ENCODE measurements at places on chromosomes 1 and 21. TPM values are rescaled to one million over a fixed set of nuclear protein-coding genes. Genes with fewer than 3 reads are reported as not detected.

The E2F2 gene
- total RNA-seq, result 24.0 TPM

- no peak for DNase-seq
Measured at GRCh38 chr1:86758570-86758969, 54.2 kb downstream of the SH3GLB1 start.

- DNase-seq, result no peak
Measured at GRCh38 chr1:65141394-65141793, 6.6 kb upstream of the AK4 start.

The ERG gene
- total RNA-seq, result not detected

- no peak for DNase-seq
Measured at GRCh38 chr1:219542828-219543518, 69.9 kb downstream of the ZC3H11B start.

The SELL gene
- total RNA-seq, result 43.6 TPM

DNA sequence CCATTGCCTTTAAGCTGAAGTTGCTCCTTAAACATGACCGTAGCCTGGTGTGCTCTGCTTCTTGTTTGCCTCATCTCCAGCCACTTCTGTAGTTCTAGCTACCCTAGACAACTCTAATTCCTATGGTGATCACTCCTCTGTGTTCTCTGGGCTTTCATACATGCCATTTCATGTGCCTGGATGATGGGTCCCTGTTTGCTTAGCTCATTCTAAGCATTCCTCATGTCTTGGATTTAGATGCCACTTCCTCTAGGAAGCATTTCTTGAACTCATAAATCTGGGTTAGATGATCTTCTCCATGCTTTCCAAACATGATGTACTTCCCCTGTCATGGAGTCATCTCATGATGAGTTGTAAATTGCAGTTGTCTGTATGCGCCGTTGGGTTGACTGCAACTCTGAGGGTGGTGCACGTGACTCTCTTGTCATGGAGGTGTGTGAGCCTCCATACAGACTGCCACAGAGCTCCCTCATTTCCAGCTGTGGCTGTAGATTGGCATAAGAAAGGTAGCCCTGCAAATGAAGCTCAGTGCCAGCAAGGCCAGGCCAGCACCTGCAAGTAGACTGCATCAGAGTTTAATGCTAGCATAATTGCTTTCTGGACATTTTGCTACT, 77.2 kb downstream of the LAMC1 start:
- no peak for DNase-seq

DNA sequence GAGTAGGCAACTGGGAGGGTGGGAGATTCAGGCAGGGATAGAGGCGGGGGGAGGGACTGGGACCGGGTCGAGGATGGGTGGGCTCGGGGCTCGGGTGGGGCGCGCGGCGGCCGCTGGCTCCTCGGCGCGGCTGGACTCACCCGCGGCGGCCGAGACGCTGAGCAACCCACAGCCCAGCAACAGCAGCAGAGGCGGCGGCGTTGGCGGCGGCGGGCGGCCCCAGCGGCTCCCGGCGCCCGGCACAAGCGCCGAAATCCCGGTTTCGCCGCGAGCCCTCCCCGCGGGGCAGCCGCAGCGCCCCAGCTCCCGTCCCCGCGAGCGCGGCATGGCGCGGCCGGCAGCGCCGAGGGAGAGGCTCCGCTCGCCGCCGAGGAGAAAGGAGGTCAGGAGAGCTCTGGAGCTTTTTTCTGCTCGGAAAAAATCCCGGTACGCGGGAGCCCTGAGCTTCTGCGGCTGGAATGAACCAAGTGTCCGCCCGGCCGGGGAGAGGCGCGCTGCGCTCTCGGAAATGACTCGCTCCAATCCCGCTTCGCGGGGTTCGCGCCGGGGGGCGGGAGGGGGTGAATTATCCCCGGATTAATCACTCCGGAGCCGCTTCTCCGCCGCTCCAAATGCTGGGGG, at the start of gene CSMD2:
CSMD2 (minus strand) TSS at position 460 of the 621 bp plus-strand sequence; CDS start at position 327, 133 bp downstream.
- no peak for DNase-seq

DNA sequence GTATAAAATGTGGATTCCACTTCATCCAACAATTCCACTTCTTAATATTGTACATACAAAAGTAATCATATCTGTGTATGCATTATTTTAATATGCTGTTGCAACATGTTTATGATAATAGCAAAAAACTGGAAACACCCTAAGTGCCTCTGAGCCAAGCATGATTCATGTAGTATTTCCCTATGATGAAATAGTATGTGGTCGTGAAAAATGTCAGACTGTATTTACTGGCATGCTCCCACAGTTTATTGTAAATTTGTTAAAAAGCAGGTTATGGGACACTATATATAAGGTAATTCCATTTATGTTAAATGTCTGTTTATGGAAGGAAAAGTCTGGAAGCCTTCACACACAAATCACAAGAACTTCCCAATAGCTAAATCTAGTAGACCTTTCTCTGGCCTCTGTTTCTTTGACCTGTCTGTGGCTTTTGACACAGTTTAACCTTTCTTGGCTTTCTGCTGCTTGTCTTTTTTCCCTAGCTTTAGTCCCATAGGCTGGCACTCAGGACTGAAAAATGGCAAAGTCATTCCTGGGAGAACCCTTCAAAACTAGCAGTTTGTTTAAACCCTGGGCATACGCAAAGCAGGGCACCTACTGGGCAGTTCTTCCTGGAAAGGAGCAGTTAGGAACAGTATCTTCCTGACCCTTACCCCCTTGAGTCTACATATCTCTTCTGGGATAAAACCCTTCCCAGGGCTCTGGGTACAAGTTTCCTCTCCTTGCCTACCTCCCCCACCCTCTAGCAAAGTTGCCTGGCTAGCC, 65.4 kb upstream of the ARTN start:
- no peak for DNase-seq

- DNase-seq, result no peak
Measured at GRCh38 chr1:67708606-67709005, 23.6 kb downstream of the GADD45A start.

GRCh38 chr21:17738176-17738953, 80.8 kb downstream of the C21orf91 start:
- DNase-seq, result no peak

The ZNF683 gene
- not detected for total RNA-seq

The ENTREP3 gene
- total RNA-seq, result 31.8 TPM

The TAL1 gene
- total RNA-seq, result 0.05 TPM

The KCNC4 gene
- total RNA-seq, result 1.8 TPM

DNA sequence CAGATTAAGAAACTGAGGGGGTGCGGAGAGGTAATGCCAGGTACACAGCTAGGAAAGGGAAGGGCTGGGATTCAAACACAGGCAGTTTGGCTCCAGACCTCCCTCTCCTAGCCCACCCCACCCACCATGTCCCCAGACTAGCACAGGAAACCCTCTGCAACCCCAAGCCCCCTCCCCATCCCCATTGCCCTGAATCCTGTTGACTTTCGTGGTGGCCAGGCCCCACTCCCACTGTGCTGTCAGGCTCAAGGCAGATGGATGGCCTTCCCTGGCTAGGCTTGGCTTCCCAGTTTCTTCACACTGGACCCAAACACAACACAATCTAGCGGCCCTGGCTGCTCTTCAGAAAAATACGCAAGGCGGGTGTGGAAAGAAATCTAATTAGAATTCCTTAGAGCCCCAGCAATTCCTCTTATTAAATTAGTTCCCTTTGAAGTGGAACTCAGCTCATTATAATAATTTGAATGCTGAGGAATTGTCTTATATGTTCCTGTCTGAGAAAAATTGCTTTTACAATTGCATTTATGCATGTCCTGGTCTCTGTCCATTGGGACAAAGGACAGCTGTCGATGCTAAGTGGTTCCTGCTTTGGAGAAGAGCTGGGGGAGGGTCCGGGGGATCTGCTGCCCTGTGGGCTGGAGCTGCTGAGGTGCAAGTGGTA, 97.4 kb downstream of the SYF2 start:
- DNase-seq, result no peak

The SLC6A17 gene
- total RNA-seq, result not detected

The TRIM17 gene
- total RNA-seq, result not detected

The FNDC10 gene
- total RNA-seq, result 1.0 TPM

The SPATA21 gene
- 0.05 TPM for total RNA-seq

- no peak for DNase-seq
Measured at GRCh38 chr1:230851291-230851691, 17.0 kb downstream of the C1orf198 start.

DNA sequence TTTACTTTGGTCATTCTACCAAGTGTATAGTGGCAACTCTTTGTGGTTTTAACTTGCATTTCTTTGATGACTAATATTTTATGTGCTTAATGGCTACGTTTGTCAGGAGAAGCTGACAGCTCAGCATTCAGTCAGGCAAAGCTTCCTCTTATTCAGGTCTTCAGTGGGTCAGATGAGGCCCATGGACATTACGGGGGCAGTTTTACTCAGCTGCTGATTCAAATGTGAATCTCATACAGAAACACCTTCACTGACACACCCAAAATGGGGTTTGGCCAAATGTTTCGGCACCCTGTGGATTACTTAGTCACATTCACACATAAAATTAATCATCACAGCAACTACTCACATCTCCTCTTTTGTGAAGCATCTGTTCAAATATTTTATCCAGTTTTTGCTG, 104.9 kb upstream of the PLD5 start:
- no peak for DNase-seq

- no peak for DNase-seq
Measured at GRCh38 chr1:20717452-20718342, at the start of gene KIF17. KIF17 (minus strand) TSS chr1:20718007; CDS start chr1:20717706, 301 bp downstream.

The SAMD11 gene
- total RNA-seq, result not detected

The ADAMTS1 gene
- 0.21 TPM for total RNA-seq

The CACNA1S gene
- total RNA-seq, result not detected

GRCh38 chr1:204558467-204558866, 42.3 kb downstream of the MDM4 start:
- DNase-seq, result no peak

DNA sequence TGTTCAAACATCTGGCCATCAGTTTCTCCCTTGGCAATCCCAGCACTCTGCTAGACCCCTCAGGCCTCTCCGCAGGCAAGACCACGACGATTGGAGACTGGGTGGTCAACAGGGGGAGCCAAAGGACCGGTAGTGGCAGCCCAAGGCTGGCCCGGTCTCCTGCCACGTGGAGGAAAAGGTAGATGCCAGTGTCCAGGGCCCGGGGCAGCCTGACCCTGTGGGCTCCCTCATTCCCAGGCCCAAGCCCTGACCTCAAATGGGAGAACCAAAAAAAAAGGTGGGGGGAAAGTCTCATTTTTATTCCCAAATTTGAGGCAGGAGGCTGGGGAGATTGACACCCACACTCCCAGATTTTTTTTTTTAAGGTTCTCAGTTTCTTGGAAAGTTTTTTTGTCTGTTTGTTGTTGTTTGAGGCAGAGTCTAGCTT, 24.8 kb downstream of the S100A6 start:
- no peak for DNase-seq

GRCh38 chr1:18814425-18814824, 45.0 kb downstream of the TAS1R2 start:
- DNase-seq, result no peak

The AIRE gene
- total RNA-seq, result 0.10 TPM

- DNase-seq, result no peak
Measured at GRCh38 chr1:217333939-217334338, 297.0 kb downstream of the GPATCH2 start.

The OTUD3 gene
- 8.4 TPM for total RNA-seq

GRCh38 chr1:30824736-30825429, 67.3 kb upstream of the LAPTM5 start:
- no peak for DNase-seq

The CRNN gene
- not detected for total RNA-seq

- no peak for DNase-seq
Measured at GRCh38 chr21:44389335-44389734, 35.9 kb downstream of the TRPM2 start.

The LRRC8C gene
- total RNA-seq, result 10.6 TPM

DNA sequence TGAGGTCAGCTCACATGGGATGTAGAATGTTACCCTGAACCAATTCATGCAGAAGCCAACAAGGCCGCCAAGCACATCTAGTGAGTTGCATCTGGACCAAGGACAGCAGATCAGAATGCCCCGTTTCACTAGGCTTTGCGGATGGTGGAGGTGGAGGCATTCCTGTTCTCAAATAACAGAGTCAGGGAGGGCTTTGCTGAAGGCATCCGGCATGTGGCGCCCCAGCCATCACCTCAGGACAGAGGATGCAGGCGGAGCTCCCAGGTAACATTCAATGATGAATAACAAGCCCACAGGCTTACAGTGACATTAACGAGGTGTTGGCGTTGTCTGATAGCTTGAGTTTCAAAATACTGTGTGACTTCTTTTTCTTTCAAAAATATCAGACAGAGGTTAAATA, 476.2 kb downstream of the CAMTA1 start:
- no peak for DNase-seq

The RAP1GAP gene
- 0.05 TPM for total RNA-seq

- DNase-seq, result no peak
Measured at GRCh38 chr1:53123453-53124140, 18.8 kb downstream of the SLC1A7 start.

The FCRL5 gene
- 7.8 TPM for total RNA-seq

The FMO3 gene
- total RNA-seq, result 0.08 TPM

DNA sequence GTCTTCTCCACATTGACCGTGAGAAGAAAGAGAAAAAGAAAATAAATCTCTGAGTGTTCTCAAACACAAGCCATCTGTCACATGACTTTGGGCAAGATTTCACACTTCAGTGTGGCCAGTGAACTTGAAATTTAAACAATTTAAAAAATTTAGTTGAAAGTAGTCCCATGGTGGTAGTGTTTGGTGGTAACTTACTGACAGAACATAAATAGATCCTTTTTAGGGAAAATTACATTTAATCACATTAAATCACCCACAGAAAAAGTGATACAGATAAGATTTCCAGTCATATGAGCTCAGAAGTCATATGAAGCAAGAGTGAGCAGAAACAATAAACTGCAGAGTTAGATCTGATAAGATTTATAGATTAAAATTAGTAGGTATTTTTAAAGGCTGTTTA, 31.9 kb upstream of the SGIP1 start:
- DNase-seq, result no peak

GRCh38 chr21:44434568-44434925, 20.8 kb upstream of the LRRC3 start:
- no peak for DNase-seq

- no peak for DNase-seq
Measured at GRCh38 chr1:169100208-169100607, 6.3 kb upstream of the ATP1B1 start.

- DNase-seq, result no peak
Measured at GRCh38 chr1:182357913-182358312, 33.7 kb downstream of the GLUL start.

GRCh38 chr1:232101231-232101630, 474.6 kb downstream of the DISC1 start:
- DNase-seq, result no peak
